Activated naive CD4-positive, alpha-beta T cell treated with Interleukin-2 at 50 U/mL for 16 hours (primary cell): ENCODE measurements at places on chromosomes 1 and 21.

- no peak for DNase-seq
Measured at GRCh38 chr1:216464489-216464888, 41.2 kb upstream of the USH2A start.

DNA sequence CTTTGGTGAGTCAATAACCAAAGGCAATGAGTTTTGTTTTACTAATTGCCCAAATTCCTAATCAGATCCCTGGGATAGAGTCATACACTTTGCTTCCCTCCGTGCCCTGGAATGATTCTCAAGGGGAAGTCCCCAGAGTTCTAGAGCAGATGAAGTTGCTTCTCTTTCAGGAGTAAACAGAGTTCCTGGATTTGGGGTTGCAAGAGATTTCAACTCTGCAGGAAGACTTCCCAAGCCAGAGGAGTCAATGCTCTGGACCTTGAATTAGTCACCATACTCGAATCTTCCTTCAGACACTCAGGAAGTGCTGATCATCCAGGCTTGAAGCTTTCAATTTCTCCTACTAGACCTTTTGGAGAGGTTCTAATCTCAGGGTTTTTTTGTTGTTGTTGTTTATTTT lies 39.6 kb downstream of the FCER1A start:
- no peak for DNase-seq

- DNase-seq, result no peak
Measured at GRCh38 chr1:174712541-174712940, 264.8 kb downstream of the GPR52 start.

GRCh38 chr1:17881761-17882160 lies 126.6 kb downstream of the ACTL8 start:
- no peak for DNase-seq

GRCh38 chr1:43377831-43378230 lies 10.0 kb upstream of the ELOVL1 start:
- no peak for DNase-seq
